MV-4-11 (cell line): ENCODE measurements at places on chromosomes 4 and X.

DNA sequence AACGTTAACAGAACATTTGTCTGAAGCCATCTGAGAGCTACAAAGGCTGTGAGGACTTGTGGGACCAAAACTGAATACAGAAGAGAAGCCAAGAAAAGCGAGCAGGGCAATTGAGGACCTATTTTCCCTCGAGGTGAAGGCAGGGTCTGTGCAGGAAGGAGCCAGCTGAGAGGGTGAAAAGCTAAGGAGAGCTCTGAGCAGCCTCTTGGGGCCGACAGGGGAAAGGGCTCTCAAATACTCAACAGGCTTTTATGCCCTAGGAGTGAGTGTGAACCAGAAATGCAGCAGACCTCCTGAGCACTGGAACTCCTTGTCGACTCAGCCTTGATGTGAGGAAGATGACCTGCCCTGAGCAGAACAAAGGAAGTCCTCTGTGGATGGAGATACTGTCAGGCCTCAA is 54.2 kb downstream of the C4orf50 start:
- DNase-seq, result no peak

DNA sequence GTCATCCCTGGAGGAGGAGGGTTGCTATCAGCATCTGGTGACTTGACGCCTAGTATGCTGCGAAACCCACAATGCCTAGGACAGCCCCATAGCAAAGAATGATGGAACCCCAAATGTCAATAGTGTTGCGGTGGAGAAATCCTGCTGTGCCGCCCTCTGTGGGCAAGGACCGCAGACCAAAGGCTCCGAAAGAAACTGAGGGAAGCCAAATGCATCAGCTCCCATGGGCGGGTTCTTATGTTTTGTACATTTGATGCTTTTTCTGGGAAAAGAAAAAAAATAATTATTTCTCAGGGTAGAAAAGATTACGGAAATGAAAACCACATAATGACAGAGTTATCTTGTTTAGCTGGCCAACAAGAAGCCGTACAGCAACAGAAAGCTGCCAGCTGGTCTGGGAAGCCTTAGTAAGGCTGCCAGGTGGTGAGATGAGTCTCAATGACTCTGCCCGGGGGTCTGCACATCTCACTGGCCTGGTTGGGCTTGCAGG is 95.0 kb upstream of the TBL1X start:
- DNase-seq, result peak; percentile 86

DNA sequence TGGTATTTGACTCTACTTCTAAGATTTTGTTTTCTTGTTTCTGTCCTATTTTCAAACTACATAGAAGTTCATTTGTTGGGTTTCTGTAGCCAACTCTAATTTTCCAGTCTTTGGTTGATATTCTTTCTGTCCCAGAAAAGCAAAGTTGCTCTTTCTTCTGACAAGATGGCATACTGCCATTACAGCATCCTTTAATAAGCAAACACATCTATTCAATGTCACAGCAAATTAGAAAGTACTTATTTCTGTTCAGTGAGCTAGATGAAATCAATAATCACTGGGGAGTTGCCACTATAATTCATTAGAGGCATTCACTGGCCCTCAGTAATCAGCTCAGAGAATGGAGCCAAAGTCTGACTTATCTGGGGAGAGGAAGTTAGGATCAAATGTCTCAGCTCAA is 1258.0 kb upstream of the IGFBP7 start:
- DNase-seq, result no peak

- DNase-seq, result no peak
These were observed 1.9 kb upstream of the DGAT2L6 start for GRCh38 chrX:70175338-70175737.
